ENCODE measurements at places on chromosomes 6 and 20.

DNA sequence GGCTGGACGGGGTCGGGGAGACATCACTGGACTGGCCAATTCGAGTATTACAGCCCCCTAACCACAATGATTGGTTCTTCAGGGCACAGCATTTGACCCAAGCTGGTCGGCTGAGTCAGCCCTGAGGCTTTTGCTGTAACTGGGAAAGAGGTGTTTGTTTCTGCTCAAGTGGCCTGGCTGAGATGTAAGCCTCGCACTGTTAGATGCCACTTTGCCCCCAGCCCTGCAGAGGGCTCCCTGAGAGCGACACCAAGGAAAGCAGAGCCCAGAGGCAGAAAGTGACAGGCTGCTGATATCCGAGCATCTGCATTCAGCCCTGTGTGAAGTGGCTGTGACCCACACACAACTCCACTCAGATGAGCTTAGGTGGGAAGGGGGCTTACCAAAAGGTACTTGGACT, 19.4 kb downstream of the ERGIC3 start:
- DNase-seq: no peak

DNA sequence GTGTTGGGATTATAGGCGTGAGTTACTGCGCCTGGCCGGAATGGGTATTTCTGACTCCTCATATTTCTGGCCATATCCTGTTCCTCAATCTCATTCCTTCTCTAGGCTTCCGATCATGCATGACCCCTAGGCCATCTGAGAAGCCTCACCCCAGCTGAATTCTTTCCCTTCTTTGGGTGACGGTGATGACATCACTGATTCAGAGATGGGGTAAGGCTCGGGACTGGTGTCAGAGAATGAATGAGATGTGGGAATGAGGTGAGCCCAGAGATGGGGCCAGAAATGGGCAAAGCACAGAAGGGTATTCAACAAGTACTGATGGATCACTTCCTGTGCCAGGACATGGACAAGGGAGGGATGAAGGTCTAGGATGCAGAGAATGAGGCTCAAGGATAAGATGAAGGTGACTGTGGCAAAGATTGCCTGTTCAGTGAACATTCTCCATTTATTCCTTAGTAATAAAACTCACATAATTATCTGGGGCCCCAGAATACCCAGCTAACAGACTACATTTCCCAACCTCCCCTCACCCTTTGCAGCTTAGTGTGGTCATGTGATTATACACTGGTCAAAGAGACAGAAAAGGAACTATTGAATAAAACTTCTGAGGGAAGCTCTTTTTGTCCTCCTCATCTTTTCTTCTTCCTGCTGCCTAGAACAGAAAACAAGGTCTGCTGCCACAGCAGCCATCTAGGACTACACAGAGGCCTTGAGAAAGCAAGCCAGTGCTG, 39.6 kb downstream of the KIAA0319 start:
- no peak for DNase-seq

DNA sequence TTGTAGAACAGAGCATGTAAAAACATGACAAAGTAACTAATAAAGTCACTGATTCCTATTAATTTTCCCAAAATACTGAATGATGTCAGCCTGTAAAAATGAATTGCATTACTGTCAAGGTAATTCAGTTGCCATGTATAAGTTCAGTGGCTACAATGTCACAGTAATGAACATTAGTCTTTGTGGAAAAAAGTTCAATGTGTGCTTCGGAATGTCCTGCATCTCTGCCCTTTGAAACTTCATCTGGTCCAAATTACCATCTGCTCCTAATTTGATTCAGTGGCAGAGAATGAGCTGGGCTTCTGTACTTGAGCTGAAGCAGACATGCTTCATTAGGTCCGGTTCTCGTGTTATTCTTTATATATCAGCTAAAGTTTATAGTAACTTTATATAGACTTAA, 567.4 kb downstream of the COL12A1 start:
- DNase-seq: no peak

GRCh38 chr20:4190792-4191519, 175.6 kb upstream of the RNF24 start:
- DNase-seq: no peak

- DNase-seq: no peak
Observed at GRCh38 chr6:163620670-163621330, 206.3 kb downstream of the QKI start.

DNA sequence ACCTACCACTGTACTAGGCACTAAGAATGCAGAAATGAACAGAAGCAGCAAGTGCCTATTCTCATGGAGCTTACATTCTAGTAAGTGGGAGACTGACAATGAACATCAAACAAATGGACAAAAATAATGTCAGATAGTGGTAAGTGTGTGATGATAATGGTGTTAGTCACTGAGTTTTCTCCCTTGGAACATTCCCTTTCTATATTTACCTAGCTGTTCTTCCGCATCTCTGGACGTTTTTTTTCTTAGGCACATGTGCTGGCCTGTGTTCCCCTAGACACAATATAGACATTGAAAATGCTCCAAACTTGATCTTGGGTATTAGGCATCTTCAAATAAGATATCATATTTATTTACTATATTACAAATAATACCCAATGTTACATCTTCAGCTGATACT, 218.1 kb upstream of the GJE1 start:
- DNase-seq: no peak

- DNase-seq: no peak
Observed at GRCh38 chr20:47336129-47336754, 20.3 kb downstream of the ZMYND8 start.

DNA sequence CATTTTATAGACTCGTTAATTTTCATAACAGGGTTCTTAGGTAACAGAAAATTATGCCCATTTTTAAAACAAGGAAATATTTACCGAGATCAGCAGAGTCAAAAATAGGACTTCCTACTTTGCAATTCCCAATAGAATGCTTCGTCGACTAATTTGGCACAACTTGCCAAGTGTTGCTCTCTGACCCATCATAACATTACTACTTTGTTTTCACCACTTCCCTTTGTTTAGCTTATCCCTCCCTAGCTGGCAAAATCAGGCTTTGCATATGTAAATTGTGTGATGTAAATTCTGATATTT, 914 bp upstream of the RANBP9 start:
- no peak for DNase-seq

GRCh38 chr6:151475653-151476523, 17.9 kb upstream of the CCDC170 start:
- DNase-seq: no peak

Data from stimulated activated naive B cell treated with anti-CD40 and anti-IgM and Interleukin-4, amounts not matched to agents 10 μg/mL and 1 μg/mL and 100 μg/mL, for 72 hours (primary cell).